Left forelimb (tissue), 1 donor: ENCODE measurements at places on chromosomes 3 and 15.

DNA sequence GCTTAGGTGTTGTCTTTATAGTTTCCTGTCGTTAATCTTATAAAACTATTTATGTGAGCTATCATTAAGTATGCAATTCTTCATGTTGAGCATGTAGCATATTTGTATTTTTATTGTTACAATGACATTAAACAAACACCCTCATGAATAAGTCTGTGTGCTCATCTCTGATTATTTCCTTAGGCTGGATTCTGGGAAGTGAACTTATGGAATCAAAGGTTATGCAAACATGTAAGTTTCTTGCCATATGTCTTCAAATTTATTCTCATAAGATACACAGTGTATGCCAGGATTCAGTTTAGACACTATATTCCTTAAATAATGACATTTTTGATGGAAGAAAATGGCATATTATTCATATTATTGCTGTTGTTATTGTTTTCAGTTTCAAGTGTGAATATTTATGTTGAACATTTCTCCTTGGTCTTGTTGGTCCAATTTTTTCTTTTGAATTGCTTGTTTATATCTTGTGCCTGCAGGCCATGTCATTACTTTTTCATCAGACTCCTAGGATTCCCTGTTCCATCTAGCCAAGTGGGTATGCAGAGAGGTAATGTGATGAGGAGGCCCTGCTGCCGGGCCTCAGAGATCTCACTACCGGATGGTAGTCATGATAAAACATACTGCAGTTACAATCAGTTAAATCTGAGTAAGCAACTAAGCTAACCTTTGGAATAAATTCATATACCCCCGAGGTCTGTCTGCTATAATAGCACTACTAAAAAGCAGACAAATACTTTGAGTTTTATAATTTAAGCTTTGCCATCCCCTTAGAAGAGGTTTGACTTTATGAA lies 684.3 kb upstream of the SGO1 start:
- no peak for DNase-seq

DNA sequence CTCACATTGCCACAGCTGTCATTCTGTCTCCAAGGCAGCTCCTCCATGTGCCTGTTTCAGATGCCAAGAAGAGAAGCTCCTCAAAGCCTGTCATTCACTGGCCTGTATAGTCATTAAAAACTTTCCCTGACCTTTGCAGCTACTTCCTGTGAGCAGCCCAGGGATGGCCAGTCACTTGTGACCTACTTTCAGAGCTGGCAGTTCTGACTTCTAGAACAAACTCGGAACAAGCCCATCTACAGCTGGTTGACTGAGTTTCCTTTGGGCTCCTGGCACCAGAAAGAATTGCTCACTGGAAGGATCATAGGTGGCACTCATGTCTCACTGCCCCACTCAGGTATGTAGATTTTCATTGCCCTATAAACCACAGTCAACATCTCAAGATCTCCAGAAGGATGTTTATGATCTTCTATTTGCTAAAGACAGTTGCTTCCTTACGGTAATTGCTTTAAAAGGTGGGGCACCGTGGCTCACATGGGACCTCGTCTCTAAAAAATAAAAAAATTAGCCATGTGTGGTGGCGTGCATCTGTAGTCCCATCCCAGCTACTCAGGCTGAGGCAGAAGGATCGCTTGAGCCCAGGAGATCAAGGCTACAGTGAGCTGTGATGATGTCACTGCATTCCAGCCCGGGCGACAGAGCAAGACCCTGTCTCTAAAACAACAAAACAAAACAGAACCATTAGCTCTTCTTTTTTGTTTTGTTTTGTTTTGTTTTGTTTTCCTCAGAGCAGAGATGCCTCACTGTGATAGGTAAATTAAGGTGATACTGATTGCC lies 11.2 kb upstream of the ATP13A3 start:
- no peak for DNase-seq

DNA sequence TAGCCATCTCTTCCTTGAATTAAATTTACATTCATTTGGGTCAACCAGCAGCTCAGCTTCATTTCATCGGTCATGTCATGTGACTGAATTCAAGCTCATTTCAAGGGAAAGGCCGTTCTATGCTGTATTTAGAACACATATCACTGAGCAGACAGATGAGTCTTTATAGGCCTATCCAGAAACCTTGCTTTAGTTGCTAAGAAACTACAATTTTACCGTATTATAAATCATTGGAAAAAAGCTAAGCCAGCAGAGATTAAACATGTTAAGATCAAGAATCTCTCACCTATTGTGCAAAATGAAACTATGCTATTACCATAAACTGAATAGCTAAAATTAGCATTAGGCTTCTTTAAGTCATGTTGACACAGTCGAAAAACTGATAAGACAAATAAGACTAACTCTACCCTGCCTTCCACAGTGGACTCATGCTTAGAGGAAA lies 2.2 kb downstream of the NPTN start:
- DNase-seq, result no peak

DNA sequence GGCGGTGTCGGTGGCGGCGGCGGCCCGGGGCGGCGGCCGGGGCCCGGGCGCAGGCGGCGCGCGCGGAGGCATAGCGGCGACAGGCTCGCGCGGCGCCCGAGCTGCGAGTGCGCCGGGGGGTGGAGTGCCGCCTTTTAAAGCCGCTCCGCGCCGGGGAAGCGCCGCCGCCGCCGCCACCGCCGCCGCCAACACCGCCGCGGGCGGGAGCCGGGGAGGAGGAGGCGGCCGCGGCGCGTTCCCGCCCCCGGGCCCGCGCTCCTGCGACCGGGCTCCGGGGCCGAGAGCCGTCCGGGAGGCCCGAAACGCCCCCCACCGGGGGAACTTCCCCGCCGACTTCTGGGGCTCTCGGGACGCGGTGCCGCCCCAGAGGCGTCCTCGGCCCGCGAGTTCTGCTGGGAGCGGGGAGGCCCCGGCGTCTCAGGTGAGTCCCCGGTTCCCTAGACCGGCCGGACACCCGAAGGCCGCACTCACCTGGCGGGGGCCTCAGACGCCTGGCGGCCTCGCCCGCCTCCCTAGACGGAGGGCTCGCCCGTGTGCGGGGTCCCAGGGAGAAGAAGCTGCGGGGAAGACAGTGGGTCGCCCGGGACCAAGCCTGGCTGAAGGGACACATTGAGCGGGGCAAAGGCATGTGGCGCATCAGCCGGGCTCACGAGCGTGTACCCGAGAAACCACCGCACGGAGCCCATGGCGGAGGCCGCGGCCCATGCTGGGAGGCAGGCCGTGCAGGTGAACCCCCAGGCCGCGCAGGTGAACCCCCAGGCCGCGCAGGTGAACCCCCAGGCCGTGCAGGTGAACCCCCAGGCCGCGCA lies at the start of gene PCSK6:
TSS of gene PCSK6 (minus strand) at position 109 of the 809 bp plus-strand sequence. CDS start at position 72, 37 bp downstream.
- DNase-seq, result no peak

- no peak for DNase-seq
Observed at GRCh38 chr3:27680517-27681246, 41.4 kb downstream of the EOMES start.

GRCh38 chr3:175713268-175713667 lies 854.1 kb downstream of the NAALADL2 start:
- no peak for DNase-seq

DNA sequence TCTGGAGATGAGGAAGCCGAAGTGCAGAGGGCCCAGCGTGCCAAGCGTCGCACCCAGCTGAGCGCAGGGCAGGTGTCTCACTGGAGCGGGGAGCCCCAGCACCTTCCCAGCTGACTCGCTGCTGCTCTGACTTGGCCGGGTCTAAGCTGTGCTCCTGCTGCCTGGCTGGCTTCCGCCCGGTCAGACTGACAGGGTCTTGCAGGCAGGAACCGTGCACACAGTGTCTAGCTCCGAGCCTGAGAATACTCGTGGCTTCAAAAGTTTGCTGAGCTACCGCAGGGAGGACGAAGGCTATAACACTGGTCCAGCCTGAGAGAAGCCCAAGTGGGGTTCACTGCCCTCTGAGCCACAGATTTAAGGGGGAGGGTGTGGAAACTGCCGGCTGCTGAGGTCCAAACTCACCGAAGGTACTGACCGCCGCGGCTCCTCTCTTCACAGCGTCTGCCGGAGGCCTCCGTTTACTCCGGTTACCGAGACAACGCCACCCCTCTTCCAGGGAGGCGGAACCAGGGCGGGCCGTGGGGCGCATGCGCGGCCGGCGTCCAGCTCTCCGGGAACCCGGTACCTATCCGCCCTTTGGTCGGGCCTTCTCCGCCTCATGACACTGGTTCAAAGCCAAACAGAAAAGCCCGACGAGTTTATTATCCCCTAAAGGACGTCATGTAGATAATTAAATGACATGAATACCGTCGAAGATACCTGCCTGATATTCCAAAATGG lies at the start of gene CFAP44:
TSS of gene CFAP44 (minus strand) at position 443 of the 720 bp plus-strand sequence. CDS start 7,829 bp downstream, outside the sequence.
- DNase-seq, result peak; percentile 87

GRCh38 chr3:114362815-114363214 lies 69.0 kb downstream of the TIGIT start:
- no peak for DNase-seq

- no peak for DNase-seq
Observed at GRCh38 chr15:31567861-31568260, 241.2 kb downstream of the KLF13 start.

DNA sequence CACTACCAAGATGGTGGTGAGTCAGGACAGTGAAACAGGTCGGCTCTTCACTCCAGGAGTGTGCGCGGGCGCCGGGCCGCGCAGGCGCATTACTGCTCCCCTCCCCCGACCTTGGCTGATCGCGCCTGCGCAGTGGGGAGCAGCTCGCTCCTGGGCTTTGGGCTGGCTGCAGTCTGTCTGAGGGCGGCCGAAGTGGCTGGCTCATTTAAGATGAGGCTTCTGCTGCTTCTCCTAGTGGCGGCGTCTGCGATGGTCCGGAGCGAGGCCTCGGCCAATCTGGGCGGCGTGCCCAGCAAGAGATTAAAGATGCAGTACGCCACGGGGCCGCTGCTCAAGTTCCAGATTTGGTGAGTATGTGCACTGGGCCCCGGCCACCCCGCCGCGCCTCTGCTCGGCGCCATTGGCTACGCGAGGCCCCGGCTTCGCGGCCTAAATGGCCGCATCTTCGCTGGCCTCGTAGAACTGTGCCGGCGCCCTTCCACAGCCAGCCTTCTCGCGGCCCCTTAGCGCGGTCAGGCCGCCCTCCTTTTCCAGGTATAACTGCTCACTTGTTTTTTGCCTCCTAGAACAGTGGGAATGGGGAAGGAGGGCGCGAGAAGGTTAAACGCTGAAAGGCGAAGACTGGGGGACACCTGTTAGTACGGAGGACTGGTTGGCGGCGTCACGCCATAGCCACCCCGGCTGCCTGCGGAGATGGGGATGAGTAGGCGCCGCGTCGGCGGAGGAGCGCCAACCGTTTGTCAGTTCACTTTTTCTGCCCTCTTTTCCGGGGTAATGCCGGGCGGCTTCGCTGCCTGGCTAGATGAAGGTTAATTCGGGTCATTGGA lies at the start of gene SELENOT:
TSS of gene SELENOT (plus strand) at position 169 of the 827 bp plus-strand sequence. CDS start at position 211, 42 bp downstream.
- peak; percentile 97 for DNase-seq

- DNase-seq, result no peak
Observed at GRCh38 chr3:151218136-151218535, 15.1 kb upstream of the GPR171 start.

- DNase-seq, result no peak
Observed at GRCh38 chr3:47356201-47356600, 24.6 kb upstream of the PTPN23 start.

- no peak for DNase-seq
Observed at GRCh38 chr3:193971261-193971751, 164.6 kb upstream of the HES1 start.

- no peak for DNase-seq
Observed at GRCh38 chr3:29805757-29806156, 524.9 kb downstream of the RBMS3 start.

DNA sequence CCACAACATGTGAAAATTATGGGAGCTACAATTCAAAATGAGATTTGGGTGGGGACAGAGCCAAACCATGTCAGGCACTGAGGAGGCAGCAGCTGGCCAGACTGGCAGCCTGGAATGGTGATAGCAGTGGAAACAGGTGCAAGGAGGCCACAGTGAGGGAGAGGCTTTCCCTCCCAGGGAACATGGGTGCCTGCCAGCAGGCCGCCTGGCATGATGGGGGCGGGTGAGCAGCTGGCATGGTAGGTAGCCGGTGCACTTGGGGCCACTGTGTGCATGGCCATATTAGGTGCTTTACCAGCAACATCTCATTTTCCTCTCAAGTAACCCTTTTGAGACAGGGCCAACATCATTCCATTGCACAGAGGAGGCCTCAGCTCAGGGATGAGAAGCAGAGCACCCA lies 18.3 kb upstream of the MRPS22 start:
- DNase-seq, result no peak

GRCh38 chr15:90262426-90262825 lies 3.0 kb upstream of the NGRN start:
- no peak for DNase-seq

DNA sequence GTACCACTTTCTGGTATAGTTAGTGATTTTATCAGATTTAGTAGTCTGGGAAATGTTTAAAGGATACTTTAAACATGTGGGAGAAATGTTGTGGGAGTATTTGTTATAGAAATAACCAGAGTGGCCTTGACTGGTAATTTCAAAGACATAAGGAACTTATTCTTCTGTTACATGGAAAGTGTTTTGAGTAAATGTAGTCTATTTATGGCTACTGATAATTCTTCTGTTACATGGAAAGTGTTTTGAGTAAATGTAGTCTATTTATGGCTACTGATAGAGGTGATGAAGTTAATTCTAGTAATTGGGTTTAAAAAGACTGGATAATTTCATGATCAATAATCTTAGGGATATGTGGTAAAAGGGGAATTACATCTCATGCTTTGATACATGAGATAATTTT lies 17.7 kb downstream of the REC114 start:
- DNase-seq, result no peak

DNA sequence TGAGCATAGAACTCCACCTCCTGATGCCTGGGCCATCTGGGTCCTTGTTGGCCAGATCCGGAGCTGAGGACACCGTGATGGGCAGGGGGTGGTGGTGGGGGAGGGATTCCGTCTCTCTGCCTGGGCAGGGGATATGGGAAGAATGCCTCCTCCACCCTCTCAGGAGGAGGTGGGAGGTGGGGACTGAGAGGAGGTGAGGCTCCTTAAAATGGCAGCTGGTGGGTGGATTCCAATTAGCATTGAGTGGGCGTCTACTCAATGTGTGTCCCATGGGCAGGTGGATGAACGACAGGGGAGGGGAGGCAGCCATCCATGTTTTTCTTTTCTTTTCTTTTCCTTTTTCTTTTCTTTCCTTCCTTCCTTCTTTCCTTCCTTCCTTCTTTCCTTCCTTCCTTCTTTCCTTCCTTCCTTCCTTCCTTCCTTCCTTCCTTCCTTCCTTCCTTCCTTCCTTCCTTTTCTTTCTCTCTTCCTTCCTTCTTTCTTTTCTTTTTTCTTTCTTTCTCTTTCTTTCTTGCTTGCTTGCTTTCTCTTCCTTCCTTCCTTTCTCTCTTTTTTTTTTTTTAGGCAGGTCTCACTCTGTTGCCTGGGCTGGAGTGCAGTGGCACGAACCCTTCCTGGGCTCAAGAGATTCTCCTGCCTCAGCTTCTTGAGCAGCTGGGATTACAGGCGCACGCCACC lies 5.0 kb downstream of the SLC28A1 start:
- no peak for DNase-seq

DNA sequence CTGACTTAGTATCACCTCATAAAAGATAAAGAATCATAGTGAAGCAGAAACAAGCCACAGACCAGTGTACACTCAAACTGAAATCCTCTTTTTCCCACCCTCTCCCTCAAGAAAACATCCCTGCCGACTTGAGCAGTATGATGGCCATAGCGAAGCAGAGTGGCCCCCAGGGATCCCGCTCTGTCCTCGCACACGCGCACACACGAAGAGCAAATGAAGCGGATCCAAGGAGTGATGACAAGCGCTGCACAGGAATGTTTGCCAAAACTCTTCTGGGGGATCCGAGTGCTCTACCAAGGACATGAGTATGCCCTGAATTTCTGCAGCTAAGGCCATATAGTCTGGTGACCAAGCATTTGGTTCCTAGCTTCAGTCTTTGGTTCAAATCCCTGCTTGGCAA lies 134.5 kb upstream of the C2CD4B start:
- no peak for DNase-seq

GRCh38 chr15:63483521-63484371 lies 20.6 kb upstream of the USP3 start:
- DNase-seq, result no peak

GRCh38 chr3:32577581-32578556 lies 7.2 kb upstream of the DYNC1LI1 start:
- DNase-seq, result no peak
